Stromal cell of bone marrow (primary cell): ENCODE measurements at places on chromosomes 16 and 17.

- DNase-seq = peak; percentile 80
Observed at GRCh38 chr16:31869511-31870201, 4.0 kb upstream of the ZNF267 start.

DNA sequence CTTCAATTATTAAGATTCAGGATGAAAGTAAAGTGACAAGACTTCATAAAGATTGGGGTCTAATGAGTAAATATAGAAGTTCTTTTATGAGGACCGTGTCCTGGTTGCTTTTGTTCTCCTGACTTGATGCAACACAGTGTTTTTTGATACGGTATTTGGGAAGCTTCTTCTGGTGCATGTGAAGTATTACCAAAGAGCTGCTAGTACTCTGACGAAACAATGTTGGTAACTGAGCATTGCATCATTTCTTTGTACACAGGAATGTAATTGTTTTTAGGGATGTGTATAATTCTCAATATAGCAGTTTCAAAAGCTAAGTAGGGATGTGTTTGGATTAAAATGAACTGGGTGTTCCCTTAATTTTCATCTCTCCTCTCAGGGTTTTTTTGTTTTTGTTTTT lies 15.9 kb downstream of the KPNB1 start:
- no peak for DNase-seq

DNA sequence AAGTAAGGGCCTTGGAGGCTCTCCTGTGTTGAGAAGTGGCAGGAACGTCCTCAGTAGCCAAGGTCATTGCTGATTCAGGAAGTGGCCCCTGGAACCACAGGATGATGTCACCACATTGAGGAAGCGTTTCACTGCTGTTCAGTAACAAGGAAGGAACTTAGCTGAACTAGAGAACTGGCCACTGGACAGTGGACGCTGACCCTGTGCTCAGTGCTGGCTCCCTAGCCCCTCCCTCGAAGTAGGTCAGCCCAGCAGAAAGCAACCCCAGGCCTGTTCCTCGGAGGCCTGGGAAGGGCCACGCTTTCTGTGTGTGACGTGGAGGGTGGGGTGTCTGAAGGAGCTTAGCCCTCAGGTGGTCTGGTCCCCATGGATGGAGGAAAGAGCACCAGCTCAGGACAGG lies 58.3 kb downstream of the B9D1 start:
- DNase-seq = no peak

DNA sequence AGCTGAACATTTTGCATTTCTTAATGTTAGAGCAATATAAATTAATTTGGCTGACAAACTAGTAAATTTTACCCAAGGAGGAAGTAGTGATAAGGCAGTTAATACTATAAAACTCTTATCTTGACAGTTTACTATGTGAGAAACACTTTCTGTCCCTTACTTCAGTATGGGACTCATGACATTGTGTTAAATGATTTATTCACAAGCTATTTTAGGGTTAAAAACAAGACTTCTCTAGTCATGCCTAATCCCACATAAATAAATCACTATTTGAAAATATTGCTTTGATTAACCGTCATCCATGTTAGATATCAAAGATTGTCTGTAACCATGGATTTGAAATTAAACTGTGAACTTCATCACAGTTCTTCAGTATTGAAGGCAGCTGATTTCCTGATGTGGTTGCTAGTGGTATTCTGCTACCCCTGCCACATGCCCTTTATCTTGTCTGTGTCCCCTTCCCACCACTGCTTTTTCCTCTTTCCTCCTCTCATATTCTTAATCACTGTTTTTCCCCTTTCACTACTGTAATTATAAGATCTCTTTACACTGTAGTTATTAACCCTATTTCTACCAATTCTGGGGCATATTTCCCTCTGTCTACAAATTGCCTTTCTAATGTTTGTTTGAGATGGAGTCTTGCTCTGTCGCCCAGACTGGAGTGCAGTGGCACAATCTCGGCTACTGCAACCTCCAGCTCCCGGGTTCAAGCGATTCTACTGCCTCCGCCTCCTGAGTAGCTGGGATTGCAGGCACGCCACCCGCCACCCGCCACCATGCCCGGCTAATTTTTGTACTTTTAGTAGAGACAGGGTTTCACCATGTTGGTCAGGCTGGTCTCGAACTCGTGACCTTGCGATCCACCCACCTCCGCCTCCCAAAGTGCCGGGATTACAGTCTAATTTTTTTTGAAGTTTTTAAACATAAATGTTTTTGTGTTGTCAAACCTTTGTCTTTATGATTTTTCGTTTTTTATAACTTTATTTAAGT lies 95.6 kb downstream of the STXBP4 start:
- DNase-seq = no peak

- DNase-seq = no peak
Observed at GRCh38 chr17:82034371-82035011, 3.0 kb downstream of the DCXR start.

DNA sequence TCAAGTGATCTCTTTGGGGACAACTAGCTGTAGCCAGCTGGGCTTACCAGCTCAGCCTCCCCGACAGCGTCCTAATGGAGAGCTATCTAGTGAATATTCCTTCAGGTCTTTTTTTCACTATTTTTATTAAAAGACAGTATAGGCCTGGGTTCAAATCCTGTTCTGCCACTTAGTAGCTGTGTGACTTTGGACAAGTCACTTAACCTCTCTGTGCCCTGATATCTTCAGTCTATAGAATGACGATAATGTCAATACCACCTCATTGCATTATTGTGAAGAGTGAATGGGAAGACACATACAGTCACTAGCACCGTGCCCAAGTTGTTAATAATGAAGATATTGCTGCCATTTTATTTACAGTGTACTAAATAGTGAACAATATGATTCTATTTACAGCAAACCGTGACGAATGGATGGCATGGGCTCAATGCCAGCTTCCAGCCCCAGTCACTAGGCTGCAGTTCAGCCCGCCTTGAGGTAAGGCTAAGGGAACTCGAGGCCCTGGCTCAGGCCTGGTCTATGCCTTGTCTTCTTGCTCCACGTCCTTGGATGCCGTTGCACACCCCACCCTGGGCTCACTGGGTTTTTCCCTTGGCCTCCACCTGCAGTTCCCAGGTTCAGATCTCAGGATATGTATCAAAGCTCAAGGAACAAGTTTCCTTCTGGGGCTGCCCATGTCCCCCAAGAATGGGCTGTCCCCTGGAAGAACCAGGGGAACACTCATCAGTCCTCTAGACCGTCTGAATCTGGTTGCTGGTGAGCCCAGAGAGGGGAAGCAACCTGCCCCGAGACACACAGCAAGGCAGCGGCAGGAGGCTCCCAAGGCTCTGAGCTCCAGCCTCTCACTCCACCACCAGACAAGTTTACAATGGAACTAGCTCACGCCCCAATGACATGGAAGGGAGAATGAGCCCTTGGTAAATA lies 95.4 kb upstream of the TNRC6C start:
- no peak for DNase-seq

DNA sequence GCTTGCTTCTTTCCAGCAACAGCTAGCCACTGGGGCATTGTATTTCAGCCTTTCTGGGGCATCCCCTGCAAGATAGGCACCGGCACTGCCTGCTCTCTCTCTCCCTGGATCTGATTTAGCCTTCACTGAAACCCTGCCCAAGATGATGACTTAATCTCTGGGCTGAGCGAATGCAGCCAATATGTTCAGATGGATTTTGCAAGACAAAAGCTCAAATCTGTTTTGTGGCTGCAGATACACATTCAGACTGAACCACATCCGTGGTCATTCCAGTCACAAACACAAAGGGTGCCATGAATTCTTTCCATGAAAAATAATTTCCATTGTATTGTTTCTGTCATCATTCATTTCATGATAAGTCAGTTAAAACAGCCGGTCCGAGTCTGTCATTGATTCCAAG lies 24.2 kb downstream of the SOST start:
- DNase-seq = peak; percentile 91

DNA sequence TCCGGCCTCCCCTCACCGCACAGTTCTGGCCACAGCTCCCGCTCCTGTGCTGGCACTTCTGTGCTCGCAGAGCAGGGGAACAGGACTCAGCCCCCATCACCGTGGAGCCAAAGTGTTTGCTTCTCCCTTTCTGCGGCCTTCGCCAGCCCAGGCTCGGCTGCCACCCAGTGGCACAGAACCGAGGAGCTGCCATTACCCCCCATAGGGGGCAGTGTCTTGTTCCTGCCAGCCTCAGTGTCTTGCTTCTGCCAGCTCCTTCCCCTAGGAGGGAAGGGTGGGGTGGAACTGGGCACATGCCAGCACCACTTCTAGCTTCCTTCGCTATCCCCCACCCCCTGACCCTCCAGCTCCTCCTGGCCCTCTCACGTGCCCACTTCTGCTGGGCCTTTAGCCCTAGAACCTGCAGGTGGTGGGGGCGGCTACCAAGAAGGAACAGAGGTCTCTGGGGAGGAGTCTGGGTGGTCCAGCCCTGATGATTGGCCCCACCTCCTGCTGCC lies 645 bp upstream of the ELMO3 start:
- no peak for DNase-seq

- peak; percentile 9 for DNase-seq
Observed at GRCh38 chr16:17936766-17937402, 399.7 kb downstream of the NPIPA8 start.

GRCh38 chr16:8866884-8867215 lies 2.0 kb downstream of the CARHSP1 start:
- no peak for DNase-seq
